ENCODE measurements at places on chromosomes 4 and X. TPM values are rescaled to one million over a fixed set of nuclear protein-coding genes. Genes with fewer than 3 reads are reported as not detected.

The UGT2B15 gene
- not detected for total RNA-seq

The CPZ gene
- not detected for total RNA-seq

The IL2 gene
- 4.6 TPM for total RNA-seq

The SLC25A4 gene
- total RNA-seq: 1.7 TPM

The F9 gene
- total RNA-seq: not detected

The SHROOM2 gene
- total RNA-seq: not detected

The CT83 gene
- total RNA-seq: not detected

The PSMD10 gene
- 32.1 TPM for total RNA-seq

The ETDA gene
- not detected for total RNA-seq

The CSAG1 gene
- total RNA-seq: not detected

The NELFA gene
- total RNA-seq: 37.8 TPM

The TMEM150C gene
- not detected for total RNA-seq

The KIAA1210 gene
- total RNA-seq: not detected

The STK26 gene
- 39.4 TPM for total RNA-seq

The DRD5 gene
- not detected for total RNA-seq
